DMS 273 treated with DMSO at 0.1 percent for 48 hours (cell line): ENCODE measurements at places on chromosomes 4 and X.

DNA sequence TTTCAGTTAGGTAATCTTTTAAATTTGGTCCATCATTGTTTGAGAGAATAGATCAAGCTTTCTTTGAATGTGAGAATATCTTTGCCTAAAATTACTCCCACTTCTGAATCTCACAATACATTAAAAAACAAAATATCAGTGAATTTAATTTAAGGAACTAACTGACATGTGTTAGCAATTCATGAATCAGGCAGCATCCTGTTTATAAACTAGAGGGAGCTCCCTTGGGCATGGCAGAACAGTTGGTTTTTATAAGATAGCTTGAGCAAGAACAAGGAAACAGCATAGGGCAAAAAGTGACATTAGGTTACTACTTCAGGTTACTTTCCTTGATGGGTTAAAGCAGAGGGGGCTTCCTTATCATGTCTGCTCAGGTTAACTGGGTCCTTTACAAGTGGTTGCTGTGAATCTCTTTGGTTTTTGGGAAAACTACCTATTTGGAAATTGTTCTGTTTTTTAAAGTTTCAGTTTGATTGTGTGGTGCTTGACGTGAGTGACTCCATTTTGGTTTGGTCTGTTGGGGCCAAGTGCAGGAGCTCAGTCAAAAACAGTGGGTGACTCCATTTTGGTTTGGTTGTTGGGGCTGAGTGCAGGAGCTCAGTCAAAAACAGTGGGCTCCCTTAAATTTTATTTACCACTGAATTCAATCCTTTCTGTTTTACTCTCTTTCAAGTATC lies 68.0 kb downstream of the PPEF2 start:
- DNase-seq = no peak

GRCh38 chrX:15376956-15377355 lies 7.3 kb downstream of the VEGFD start:
- no peak for DNase-seq

DNA sequence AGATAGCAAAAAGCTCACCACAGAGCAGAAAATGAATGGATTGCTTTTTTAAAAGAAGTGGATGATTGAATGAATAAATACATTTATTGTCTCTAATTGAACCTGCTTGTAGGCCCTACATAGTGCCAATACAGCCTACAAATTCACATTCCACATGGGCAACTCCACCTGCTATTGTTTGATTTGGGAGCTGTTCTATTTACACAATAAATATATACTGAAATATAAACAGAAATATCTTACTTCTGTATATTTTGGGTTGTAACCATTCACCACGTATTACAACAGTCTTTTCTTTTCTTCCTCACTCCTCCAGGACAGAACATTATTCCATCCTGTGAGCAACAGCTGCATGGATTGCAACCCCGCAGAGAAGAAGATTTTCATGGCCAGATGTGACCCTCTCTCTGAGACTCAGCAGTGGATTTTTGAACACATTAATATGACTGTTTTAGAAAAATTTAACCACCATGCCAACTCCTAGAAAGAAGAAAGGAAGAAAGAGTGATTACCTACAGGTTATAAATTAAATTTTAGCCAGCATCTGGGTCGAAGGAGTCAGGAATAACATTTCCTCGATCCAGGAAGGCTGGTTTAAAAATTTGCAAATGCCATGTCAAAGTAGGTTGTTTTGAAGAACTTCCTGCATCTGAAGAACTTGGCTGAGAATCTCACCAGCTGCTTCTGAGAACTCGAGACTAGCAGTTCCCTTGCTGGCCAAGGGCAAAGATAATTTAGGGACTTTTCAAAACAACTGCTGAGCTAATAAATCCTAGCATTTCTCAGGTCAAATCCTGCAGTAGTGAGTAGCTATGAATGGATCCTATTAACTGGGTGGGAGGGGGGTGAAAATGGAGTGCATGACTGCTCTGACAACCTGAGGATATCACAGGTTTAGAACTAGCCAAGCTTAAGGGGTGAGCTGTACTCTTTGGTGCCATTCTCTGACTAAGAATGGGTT lies 128.7 kb upstream of the GALNT7 start:
- DNase-seq = peak; percentile 35

DNA sequence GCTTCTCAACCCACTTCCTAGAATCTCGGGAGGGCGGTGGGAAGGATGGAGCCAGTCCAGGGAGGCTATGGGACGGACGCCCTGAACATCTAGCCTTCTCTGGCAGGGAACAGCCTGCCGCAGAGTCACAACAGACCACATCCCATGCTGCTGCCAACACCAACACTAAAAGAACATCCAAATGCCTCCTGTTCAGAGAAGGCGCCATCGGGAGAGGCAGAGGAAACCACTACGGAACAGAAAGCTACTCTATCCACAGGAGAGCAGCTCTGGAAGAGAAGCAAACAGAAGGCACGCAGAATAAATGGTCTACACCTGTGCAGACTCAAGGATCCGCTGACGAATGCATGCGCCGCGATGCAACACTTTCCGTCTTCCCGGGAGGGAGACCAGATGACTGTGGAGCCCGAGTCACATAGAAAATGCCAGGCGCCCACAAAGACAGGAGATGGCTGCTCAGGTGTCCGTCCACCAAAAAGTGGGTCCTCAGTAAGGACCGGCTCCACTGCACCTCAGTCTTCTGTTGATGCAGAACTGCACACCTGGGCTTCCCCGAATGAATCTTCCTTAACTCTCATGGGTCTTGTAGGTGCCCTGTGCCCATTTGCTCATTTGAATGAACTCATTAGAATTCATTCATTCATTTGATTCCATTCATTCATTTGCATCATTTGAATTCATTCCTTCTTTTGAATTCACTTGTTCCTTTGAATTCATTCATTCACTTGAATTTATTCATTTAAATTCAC lies 217.5 kb downstream of the DHRSX start:
- no peak for DNase-seq

- no peak for DNase-seq
Measured at GRCh38 chr4:122086338-122087065, 65.6 kb upstream of the BLTP1 start.

- DNase-seq = no peak
Measured at GRCh38 chrX:25005382-25006185, 10.2 kb downstream of the ARX start.

GRCh38 chr4:70236125-70236524 lies 6.3 kb upstream of the CSN3 start:
- DNase-seq = no peak

DNA sequence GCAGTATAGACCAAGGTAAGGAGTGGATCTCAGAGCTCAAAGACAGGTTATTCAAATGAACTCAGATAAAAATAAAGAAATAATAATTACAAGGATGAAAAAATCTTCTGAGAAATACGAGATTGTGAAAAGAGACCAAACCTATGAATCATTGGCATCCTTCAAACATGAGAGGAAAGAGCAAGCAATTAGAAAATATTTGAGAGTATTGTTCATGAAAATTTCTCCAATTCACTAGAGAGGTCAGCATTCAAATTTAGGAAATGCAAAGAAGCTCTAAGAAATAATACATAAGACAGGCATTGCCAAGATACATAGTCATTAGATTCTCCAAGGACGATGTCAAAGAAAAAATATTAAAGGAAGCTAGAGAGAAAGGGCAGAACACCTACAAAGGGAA lies 93.5 kb upstream of the GALNTL6 start:
- DNase-seq = no peak

DNA sequence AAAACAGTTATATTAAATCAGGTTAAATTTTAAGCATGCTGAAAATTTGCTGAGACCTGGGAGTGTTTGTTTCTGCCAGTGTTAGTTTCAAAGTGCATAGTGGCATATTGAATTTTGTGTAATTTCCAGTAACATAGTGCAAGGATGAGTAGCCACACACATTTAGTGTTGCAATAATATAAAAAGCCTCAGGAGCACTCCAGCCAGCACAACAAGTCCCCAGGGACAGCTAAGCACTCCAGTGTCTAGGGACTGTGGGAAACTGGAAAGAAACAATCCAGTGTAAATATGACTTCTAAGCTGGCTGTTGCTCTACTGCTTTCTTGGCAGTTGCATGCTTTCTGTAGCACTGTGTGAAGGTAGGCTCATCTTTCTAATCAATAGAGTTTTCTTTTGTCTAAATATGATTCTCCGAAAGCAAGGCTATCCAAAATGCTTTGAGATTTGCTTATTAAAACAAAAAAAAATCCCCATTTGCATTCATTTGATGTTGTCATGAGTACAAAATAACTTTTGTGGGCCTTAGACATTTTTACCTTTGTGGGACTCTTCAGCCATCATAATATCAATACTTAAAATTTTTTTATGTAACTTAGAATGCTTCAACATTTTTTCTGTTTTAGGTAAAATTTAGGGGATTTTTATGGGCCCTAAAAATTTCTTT lies 24.2 kb upstream of the CXCL2 start:
- DNase-seq = no peak

DNA sequence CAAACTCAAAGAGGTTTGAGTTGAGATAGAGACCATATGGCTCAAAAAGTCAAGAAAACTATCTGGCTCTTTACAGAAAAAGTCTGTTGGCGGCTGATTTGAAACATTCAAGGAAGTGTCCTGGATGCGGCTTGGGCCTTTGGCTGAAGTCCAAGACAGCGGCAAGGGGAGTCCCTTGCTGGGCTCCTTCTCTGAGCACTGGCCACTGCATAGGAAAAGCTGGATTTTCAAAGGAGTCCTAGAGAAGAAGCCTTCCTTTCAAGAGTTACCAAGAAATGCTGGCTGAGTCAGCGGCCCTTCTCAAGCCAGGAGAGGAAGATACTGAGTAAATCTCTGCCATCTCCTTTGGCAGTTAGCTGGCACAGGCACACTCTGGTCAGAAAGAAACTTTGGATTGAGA lies 12.1 kb downstream of the APLN start:
- DNase-seq = no peak

DNA sequence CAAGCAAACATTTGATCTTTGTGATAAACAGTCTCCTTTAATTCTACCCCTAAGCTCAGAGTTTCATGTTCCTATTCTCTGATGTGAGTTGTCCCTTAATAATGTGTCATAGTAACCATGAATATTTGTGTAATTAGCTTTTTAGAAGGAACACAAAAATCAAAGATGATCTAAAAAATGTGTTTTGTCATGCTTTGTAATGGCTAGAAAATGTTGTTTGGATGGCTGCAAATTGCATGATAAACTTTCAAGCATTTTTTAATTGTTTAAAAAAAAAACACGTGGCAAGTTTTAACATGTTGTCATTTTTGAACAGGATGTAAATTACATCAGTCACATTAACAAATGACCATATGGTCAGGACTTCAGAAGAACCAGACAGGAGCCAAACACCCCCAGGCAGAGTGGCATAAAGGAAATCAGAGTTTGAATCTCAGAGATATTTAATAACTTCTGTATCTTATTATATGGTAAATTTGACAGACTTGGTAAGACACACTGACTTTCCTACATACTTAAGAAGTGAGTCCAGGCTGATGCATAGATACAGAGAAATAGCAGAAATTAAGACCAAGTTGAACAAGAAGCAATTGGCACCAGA lies 223.9 kb upstream of the VEGFC start:
- peak; percentile 4 for DNase-seq

DNA sequence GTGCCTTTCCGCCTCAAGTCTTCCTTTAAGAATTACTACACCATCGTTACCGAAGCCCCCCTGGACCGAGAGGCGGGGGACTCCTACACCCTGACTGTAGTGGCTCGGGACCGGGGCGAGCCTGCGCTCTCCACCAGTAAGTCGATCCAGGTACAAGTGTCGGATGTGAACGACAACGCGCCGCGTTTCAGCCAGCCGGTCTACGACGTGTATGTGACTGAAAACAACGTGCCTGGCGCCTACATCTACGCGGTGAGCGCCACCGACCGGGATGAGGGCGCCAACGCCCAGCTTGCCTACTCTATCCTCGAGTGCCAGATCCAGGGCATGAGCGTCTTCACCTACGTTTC lies 2.2 kb downstream of the PCDH10 start:
- DNase-seq = no peak

DNA sequence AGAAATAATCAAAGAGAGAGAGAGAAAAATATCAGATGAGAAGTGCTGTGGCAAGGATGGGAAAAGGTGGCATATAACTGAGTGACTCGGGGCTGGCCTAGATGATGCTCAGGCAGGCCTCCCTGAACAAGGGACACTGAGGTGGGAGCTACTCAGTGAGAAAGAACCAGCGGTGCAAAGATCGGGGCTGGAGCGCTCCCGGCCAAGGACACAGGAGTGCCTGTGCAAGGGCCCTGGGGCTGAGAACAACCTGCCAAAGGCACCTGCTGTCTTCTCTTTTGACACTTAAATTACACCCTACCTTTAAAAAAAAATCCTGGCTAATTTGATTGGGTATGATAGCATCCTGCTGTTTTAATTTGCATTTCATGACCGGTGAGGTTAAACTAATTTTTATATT lies 77.7 kb upstream of the C4orf50 start:
- no peak for DNase-seq
